AG09319 (cell line): ENCODE measurements at places on chromosomes 1 and 21.

GRCh38 chr1:224720216-224720615, 104.1 kb downstream of the CNIH3 start:
- no peak for DNase-seq

GRCh38 chr1:207045453-207045852, 5.6 kb downstream of the YOD1 start:
- no peak for DNase-seq

GRCh38 chr1:245749053-245749452, 594.3 kb downstream of the KIF26B start:
- DNase-seq: no peak

DNA sequence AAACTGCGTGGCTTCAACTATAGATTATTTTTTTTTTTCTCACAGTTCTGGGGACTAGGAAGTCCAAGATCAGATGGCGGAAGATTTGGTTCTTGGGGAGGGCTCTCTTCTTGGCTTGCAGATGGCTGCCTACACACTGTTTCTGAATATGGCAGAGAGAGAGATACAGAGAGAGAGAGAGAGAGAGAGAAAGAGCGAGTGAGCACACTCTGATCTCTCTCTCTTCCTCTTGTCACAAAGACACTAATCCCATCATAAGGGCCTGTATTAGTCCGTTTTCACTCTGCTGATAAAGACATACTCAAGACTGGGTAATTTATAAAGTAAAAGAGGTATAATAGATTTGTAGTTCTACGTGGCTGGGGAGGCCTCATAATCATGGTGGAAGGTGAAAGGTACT, 79.5 kb downstream of the IGSF21 start:
- DNase-seq: no peak

- DNase-seq: no peak
Observed at GRCh38 chr21:33374080-33374449, 29.1 kb upstream of the IFNGR2 start.

GRCh38 chr1:228007801-228008341, 1.1 kb downstream of the WNT3A start:
- DNase-seq: no peak

- no peak for DNase-seq
Observed at GRCh38 chr1:200038981-200039848, 11.7 kb downstream of the NR5A2 start.

GRCh38 chr1:31040038-31040437, 25.5 kb downstream of the PUM1 start:
- no peak for DNase-seq

DNA sequence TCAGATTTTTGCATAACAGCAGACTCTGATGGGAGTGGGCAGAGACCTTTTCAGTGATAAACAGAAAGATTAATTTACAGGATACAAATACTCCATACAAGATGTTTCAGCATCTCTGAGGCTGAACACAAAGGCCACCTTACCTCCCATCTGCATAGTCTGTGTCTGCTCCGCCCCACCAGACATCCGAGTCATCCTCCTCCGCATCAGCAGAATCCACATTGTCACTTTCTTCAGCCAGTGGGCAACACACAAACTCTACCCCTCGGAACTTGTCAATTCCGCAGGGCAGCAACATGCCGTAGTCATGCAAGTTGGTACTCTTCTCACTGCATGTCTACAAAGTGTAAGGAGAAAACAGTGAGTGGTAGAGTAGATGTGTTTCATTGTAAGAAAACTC, 119.7 kb downstream of the APP start:
- DNase-seq: no peak

DNA sequence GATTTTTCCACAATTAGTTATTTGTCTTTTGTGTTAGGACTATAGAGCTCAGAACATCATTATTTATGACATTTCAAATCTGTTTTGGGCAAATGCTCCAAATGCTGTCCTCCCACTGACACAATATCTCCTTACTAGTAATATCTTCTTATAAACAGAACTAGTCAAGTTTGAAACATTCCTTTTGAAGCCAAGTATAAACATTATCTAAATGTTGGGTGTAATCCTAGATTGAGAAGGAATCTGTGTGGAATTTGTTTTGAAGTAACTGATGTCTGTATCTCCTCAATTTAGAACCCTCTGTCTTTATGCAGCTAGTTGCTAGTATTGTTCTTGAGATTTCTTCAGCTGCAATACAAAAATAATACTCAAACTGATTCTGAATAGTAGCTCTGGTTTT, 28.5 kb upstream of the PAXBP1 start:
- DNase-seq: no peak

- DNase-seq: no peak
Observed at GRCh38 chr1:56578138-56578962, 1.0 kb downstream of the PLPP3 start.

- no peak for DNase-seq
Observed at GRCh38 chr1:237237721-237238120, 195.7 kb downstream of the RYR2 start.

DNA sequence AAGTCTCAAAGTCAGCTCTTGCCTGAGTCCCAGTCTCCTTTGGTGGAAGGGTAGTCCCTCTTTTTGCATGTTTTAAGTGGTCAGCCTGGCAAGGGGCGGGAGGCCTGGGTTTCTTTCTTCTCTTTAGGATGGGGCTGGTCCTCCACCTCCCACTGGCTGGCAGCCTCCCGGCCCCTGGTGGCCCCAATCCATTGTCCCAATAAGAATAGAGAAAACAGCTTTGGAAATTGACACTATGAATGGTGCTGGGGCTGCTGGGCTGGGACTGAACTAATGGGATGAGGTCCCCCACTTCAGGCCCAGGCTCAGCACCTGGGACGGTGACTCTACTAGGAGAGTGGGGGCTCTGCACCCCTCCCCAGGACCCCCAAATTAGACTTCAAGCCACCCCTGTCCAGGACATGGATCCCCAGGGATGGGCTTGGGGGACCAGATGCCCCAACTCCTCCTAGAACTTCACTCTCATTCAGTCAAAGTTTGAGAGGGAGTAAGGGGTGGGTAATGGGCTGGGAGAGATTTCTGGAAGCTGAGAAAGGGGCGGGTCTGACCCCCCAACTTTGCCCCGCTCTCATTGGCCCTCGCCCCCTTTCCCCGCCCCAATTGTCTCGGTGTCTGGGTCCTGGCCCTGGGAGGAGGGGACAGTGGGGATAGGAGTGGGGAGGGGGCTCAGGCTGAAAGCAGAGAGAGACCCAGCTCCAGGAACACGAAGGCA, 18.2 kb downstream of the SLC27A3 start:
- no peak for DNase-seq

- no peak for DNase-seq
Observed at GRCh38 chr1:167683641-167684502, 37.9 kb upstream of the MPZL1 start.

GRCh38 chr1:57411262-57411661, 12.6 kb downstream of the DAB1 start:
- no peak for DNase-seq

DNA sequence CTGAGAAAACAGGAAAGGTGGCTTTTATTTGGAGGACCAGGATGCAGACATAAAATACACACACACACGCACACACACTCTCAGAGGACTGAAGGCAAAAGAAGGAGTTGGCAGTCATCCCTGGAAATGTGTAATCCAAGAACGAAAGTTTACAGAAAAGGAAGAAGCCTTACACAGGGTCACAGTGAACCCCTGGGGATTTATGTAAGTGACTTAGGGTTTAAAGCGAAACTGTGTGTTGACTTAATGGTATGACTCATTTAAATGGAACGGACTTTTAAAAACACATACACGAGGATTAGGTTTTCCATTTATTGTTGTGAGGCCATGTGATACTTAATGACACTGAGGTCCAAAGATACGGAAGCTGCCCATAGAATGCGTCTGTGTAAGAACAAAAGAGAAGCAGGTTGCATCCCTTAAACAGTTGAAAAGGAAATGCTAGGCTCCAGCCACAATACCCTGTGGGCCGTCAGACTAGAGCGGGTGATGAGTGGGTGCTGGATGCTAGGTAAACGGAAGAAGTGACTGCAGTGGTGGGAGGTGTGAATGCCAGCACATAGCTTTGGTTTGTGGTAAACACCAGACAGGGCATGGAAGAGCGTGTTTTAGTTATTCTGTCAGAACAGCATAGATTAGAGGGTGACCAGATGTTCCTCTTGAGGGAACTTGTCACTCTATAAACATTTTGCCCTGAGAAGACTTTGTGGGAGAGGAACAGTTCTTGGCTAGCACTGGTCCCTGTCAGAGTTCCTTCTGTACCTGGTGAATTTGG, 21.6 kb upstream of the BCL10 start:
- peak; percentile 95 for DNase-seq

- peak; percentile 45 for DNase-seq
Observed at GRCh38 chr1:91806769-91807700, 78.9 kb downstream of the TGFBR3 start.

GRCh38 chr21:32426592-32427051, 14.1 kb downstream of the EVA1C start:
- no peak for DNase-seq

- DNase-seq: no peak
Observed at GRCh38 chr1:11138952-11139351, 39.3 kb upstream of the EXOSC10 start.

GRCh38 chr1:25030674-25031589, 100.9 kb upstream of the RUNX3 start:
- no peak for DNase-seq
